ENCODE measurements at places on chromosomes 1 and 21.

GRCh38 chr1:59549066-59549837, 252.4 kb downstream of the FGGY start:
- no peak for DNase-seq

- no peak for DNase-seq
Measured at GRCh38 chr1:1253314-1253713, 6.8 kb upstream of the C1QTNF12 start.

DNA sequence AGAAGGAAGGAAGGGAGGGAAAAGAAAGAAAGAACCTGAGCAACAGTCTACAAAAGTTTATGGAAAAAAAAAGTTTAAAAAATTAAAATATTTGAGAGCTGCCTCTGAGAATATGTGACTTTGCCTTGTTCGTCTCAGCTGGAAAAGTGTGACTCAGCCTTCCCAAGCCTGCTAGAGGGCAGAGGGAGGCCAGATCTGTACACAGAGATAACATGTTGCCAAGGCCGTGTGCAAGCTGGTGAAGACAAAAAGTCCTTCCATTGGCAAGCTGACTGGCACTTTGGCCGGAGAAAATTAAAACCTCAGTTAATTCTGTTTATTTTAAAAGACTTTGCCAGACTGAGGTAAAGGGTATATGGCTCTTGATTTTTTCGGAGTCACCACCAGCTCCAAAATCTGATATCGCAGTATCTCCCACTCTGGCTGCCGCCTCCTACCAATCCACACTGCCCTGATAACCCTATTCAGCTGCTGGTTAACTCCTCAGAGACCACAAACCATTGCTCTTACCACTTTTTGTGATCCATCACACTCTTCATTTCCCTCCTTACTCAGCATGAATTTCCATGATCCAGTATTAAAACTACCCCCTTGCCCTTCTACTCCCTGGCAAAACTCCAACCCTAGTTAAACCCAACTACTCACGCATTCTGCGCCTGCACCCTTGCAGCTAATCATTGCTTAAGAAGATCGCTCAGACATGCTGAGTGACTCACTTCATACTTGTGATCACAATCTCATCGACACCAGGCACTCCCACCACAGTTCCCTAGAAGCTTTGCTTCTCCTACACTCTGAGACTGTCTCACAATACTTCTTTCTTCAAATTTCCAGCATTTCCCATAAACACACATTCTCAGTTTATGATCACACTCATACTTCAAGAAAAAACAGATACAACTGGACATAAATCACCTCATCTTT, 5.7 kb upstream of the PPP1R15B start:
- peak; percentile 79 for DNase-seq

GRCh38 chr1:205121660-205122488, at the start of gene RBBP5:
Gene RBBP5 (minus strand): TSS chr1:205121978. CDS start chr1:205121873, 105 bp downstream.
- peak; percentile 97 for DNase-seq

GRCh38 chr1:212559929-212560328, 48.6 kb upstream of the ATF3 start:
- no peak for DNase-seq

DNA sequence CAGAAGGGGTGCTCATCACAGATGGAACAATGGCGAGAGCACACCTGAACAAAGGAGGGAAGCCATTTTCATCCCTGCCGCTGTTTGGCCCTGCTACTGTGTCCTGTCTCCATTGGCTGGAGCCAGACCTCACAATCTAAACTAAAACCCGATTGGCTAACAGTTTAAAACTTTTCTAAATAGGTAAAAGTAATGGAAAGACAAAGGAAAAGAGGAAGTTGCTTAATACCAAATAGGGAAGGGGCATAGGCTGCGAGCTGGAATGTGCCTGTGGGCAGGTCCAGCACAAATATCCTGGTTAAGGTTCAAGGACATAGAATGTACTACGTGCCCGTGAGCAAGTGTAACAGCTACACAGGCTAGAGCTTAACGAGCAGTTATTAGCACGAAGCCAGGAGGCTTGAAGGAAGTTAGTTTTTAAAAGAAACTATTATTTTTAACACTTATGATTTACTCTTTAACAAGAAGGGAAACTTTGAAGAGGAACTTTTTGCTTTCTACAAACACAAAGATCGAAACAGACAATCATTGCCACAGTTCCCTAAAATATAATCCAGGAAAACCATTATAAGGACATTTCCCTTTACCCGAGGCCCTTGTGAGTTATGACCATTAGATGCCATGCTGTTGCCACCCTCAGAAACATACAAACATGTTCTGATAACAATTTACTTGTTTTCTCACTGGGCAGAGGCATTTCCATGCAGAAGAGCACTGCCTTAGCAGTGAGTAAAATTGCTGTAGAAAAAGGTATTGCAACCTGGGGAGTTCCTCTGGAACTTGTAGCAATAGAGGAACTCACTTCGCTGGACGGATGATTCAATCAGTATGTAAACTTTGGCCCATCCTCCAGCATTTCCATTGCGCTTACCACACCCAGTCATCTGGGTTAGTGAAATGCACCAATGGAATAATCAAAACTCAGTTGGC, 4.8 kb upstream of the PTTG1IP start:
- DNase-seq: peak; percentile 78

DNA sequence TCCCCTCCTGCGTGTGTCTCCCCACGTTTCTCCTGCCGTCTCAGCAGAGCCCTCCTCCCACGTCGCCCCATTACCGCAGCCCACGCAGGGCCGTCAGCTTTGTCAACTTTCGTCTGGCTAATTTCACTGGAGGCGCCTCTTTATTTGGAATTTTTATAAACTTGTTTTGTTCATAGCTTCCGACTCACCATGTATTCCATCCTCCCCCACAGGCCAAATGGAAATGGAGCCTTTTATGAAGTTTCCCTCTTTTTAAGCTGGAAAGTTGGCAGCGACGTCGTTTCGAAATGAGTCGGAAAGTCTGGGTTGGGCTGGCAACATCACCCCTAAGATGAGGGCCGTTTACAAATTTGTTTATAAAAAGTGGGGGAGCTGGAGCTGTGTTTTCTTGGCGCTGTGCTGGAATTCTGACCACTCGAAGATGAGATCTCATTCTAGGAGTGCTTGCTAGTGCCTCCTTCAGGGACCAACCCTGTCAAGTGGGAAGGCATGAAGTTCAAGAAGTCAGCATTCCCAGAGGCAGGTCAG, 23.7 kb upstream of the SLC45A1 start:
- no peak for DNase-seq

- DNase-seq: no peak
Measured at GRCh38 chr1:7103361-7103782, 318.1 kb downstream of the CAMTA1 start.

DNA sequence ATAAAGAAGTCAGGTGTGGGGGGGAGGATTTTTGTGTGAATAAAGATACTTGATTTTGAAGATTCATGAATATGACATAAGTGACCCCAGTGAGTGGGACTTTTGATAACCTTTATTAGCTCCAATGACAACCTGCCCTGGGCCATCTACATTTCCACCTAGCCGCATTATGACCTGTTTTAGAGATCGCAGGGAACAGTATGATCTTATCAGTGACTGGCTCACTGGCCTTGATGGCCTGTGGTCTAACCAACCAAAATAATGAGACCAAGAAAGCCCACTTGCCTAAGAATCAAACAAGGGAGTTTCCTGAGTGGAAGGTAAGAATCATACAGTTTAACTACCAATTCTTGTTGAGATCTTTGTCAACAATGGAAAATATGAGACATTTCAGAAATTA, 1.8 kb downstream of the ELAPOR1 start:
- no peak for DNase-seq

DNA sequence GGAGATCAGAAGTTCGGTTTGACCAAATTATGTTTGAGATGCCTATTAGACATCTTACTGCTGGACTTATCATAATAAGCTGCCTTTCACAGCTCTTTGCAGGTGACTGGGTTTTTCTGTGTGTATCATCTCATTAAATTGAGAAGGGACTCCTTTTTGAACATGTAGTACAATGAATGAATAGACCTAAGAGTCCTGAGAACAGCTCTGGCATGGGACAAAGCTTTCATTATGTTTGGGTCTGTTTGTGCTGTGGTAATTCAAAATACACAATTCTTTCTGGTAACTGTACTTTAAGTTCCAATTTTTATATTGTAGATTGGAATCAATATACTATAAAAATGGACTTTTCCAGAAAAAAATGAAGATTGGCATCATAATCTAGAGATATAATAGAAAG, 312.3 kb downstream of the TM2D1 start:
- DNase-seq: no peak

- no peak for DNase-seq
Measured at GRCh38 chr1:31848381-31848897, 32.6 kb upstream of the SPOCD1 start.

- DNase-seq: no peak
Measured at GRCh38 chr1:164643018-164643417, 84.0 kb downstream of the PBX1 start.

DNA sequence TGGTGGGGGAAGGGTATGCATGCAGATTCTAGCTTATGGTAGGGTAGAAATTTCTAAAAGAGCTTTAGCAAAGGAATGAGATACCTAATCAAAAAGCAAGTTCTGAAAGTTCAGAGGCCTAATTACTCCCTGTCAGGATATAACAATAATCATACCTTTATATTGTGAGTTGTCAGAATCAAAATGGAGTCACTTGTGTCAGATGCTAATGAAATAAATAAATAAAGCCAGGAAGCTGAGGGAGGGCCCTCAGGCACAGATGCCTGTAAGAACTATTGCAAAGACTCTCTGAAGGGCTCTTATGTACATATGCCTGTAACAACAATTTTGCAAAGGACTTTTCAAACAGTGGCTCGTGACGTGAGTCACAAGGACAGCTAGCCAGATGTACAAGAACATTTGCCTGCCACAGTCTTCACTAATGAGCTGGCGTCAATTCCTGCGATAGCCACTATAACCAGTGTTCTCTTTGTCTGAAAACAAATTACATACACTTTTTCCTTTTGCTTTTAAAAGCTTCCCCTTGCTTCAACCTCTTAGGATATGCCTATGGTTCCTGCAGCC, 27.4 kb upstream of the DNASE2B start:
- no peak for DNase-seq

DNA sequence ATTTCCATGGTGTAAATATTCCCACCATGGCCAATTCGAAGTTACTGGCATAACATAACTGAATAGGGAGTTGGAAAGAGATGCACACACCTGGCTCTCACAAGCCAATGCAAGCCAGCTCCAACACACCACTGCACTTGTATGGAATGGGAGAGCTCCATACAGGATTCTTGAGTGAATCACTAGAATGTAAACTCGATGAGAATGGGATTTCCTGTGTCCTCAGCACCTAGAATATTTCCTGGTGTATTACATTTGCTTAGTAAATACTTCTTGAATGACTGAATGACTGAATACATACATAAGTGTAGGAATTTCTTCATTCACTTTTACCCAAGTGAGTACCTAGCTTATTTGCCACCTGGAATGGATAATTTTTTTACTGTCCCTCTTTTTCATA, 16.2 kb upstream of the PPIE start:
- DNase-seq: no peak

DNA sequence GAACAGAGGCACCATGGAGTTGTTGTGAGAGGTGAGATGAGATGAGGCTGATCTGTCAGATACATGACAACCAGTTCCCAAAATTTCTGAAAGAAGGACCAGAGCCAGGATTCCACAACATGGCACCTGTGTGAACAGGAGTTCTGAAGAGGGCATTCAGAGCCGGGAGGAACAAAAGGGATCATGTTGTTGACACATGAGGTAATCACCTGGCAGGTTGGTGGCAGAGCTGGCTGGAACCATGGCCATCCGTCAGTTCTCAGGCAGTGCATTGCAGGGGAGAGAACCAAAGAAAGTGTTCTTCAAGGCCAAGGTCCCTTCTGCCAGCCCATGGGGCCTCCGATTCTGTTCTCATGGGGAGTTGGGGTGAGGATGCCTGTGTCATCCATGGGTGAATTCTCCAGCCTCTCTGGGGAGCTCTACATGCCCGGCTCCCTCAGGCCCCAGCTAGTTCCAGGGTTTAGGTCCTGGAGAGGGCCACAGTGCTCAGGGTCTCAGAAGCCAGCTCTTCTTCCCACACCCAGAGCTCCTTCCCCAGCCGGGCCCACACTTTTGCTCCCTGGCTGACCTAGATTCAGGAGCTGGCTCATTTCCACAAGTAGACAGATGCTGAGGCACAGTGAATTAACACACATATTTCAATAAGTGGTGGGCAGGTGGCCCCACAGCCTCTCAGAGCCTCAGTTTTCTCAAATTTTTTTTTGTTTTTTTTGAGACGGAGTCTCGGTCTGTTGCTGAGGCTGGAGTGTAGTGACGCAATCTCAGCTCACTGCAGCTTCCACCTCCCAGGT, 49.1 kb upstream of the CTPS1 start:
- no peak for DNase-seq

DNA sequence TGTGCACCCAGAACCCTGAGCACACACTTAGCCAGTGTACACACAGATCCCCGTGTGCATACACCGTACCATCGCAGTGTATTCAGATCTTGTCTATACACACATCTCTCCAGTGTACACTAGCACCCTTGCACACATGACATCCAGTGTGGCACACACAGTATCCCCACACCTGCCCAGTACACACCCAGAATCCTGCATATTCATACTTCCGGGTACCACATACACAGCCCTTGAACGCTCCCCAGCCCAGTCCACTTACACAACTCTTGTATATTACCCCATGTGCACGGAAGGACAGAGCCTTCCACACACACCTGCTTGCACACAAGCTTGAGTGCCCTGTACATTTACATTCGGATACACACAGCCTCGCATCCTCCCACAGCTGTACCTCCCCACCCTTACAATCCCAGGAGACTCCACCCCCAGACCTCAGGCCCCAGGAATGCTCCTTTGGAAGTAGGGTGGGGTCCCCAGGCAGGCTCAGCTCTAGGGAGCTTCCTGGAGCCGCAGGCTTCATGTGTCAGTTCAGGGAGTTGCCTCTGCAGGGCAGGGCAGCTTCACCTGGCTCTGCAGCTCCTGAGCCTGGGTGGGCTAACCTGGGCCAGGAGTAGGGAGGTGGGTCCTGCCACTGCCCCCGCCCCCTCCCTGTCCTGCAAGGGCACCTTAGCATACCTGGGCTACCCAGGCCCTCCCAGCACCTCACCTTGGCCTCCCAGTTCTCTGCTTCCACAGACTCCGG, 46.2 kb downstream of the AHDC1 start:
- no peak for DNase-seq
